ACHN (cell line): ENCODE measurements at places on chromosomes 5 and 9.

DNA sequence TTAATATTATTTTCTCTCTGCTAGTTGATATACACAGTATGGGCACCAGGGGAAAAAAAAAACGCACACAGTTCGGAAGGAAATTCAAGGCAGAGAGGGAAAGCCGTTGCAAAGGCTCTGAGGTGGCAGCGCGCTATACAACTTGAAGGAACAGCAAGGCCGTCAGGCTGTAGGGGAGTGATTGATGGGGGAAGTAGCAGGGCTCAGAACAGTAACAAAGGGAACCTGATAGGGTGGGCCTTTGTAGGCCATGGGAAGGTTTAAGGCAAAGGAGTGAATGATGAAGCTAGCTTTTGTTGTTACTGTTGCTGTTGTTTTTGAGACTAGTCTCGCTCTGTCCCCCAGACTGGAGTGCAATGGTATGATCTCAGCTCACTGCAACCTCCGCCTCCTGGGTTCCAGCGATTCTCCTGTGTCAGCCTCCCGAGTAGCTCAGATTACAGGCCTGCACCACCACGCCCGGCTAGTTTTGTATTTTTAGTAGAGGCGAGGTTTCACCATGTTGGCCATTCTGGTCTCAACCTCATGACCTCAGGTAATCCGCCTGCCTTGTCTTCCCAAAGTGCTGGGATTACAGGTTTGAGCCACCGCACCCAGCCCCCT is 27.0 kb downstream of the AQP7 start:
- no peak for DNase-seq

GRCh38 chr5:125317536-125317995 is 571.1 kb upstream of the ZNF608 start:
- no peak for DNase-seq

DNA sequence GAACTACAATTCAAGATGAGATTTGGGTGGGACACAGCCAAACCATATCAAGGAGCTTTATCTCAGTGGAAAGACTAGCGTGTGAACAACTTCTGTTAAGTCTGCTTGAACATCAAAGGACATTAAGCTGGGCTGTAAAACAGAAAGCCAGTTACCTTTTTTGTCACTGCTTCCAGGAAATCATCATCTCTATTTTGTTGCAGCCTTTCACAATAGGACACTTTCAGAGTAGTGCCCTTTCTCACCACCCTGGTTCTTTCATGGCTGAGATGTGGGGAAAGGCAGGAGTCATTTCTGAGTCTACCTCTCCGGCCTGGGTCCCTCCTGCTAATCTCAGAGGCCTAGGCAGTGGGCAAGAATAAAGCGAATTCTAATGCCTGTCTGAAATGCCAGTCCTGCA is 96.2 kb upstream of the PPP1R2B start:
- DNase-seq: no peak

DNA sequence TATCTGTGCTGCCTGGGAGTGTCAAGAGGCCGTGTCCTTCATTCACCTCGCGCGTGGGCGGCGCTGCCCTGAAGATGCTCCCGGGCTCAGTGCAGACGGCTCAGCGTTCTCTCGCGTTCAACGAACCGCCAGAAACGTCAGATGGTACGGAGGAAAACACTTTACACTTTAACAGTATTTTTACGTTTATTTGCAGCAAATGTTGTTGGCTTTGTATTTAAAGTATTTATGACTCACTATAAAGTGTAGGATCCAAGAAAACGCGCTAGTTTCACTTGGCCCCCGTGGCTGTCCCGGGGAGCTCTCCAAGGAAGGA is 544 bp upstream of the ERCC6L2 start:
- DNase-seq: peak; percentile 33

GRCh38 chr5:132510076-132510475 is 19.5 kb upstream of the IRF1 start:
- DNase-seq: no peak

- no peak for DNase-seq
These were observed 219.9 kb upstream of the NFIL3 start for GRCh38 chr9:91643481-91644077.

DNA sequence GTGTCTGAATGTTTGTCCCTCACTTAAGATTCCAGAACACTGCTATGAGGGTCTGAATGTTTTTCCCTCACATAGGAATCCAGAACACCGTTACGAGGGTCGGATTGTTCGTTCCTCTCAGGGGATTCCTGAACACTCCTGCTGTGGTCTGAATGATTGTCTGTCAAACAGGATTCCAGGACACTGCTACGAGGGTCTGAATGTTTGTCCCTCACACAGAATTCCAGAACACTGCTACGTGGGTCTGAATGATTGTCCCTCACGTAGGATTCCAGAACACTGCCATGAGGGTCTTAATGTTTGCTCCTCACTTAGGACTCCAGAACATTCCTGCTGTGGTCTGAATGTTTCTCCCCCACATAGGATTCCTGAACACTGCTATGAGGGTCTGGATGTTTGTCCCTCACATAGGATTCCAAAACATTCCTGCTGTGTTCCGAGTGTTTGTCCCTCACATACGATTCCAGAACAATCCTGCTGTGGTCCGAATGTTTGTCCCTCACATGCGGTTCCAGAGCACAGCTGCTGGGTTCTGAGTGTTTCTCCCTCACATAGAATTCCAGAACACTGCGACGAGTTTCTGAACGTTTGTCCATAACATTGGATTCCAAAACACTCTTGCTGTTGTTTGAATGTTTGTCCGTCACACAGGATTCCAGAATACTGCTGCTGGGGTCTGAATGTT is 199.5 kb downstream of the FOXD4L6 start:
- no peak for DNase-seq

- DNase-seq: no peak
These were observed 23.3 kb upstream of the SMIM32 start for GRCh38 chr5:136216230-136216629.

GRCh38 chr5:75510836-75511434 is 494 bp downstream of the CERT1 start:
- DNase-seq: peak; percentile 39

DNA sequence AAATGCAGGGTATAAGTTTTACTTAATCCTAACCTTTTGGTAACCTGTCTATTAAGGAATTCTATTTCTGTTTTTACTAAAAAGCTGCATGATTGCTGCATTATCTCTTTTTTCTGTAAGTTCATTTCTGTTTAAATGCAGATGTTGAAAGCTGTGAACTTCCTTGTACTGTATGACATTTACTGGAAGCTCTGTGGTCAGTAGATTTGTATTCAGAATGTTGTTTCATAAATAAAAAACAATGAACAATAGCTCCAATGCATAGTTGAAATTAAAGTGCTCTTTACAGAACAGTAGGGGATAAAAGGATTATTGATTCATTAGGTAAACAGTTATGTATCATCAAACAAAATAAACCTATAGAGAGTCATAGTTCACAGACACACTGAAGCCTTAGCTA is 46.5 kb upstream of the FKTN start:
- no peak for DNase-seq

GRCh38 chr9:136978865-136979544 is 1.7 kb downstream of the PTGDS start:
- no peak for DNase-seq

GRCh38 chr5:136067422-136067821 is 38.6 kb downstream of the TGFBI start:
- DNase-seq: no peak

- DNase-seq: no peak
These were observed 63.9 kb downstream of the SAXO1 start for GRCh38 chr9:18969128-18969527.

DNA sequence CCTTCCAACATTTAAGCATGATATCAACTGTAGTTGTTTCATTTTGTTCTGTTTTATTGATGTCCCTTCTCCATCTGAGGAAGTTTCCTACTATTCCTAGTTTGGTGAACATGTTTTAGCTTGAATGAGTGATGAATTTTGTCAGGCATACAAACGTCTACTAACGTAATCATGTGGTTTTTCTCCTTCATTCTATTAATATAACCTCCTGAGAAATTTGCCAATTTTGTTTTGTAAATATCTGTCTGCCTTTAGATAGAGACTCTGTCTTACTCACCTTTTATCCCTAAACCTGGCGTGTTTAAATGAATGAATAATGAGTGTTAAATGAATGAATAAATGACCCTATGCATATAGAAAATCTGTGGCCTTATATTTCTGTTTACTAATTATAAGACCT is 26.5 kb upstream of the NREP start:
- DNase-seq: no peak

DNA sequence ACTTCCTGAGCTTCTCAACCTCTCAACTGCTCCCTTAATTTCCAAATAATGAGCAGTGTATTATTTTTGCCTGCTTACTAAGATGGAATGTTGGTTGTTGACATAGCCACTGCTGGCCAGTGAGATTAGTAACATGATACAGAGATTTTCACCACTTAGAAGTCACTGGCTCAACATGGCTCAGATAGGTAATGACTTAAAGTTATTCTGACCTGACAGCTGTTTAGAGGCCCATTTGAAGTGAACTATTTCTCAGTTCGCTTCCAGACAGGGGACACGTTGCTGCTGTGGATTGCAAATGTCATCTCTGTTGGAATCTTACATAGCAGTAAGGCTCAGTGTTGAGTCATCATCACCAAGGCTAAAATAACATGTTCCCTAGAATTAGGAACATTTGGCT is 490.2 kb downstream of the TLE4 start:
- DNase-seq: no peak

DNA sequence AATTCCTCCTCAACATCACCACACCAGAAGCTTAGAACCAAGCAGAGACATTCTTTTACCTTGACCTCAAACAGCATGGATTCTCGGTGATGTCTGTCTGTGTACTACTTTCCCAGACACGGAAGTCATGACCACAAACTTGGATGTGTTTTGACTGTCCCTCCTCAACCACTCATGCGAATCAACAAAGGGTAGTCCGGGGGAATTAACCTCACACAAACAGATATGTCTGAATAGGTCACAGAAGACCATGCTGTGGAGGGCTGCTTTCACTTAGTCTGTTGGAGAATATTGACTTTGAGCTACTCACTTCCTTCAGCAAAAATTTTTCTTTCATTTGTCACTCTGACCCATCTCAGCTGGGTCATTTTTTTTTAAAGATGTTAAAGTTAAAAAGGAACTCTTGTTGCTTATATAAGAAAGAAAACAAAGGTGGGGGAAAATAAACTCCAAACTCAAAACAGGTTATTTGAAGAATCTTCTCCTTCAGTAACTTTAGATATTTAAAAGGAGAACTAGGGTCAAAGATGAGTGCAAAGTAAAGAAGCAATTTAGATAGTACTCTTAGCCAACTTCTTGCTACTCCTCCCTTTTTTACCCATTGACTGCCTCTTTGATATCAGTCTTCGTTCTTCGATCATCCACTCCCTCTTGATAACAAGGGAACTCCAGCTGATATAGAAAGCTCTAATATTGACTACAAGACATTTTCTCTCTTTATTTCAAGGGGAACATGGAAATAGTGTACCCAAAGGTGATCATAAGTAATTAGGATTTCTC is 343.4 kb upstream of the CDH6 start:
- peak; percentile 35 for DNase-seq

GRCh38 chr5:111494355-111494999 is 17.9 kb downstream of the STARD4 start:
- DNase-seq: no peak

DNA sequence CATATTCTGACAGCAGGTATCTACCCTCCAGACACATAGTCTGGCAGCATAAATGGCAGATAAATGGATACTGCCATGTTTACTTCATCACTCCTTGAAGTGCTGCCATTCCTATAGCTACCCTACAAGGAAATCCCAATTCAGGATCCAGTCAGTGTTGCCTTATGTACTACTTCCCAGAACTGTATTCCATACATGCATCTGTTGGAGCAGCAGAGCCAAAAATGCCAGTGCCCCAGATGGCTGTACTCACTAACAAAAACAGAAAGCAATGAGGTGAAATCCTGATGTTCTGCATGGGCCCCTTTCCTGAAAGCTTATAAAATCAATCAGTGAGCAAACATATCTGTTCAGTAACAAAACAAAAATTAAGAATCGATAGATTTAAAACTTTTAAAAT is 490.0 kb upstream of the COX7C start:
- no peak for DNase-seq

DNA sequence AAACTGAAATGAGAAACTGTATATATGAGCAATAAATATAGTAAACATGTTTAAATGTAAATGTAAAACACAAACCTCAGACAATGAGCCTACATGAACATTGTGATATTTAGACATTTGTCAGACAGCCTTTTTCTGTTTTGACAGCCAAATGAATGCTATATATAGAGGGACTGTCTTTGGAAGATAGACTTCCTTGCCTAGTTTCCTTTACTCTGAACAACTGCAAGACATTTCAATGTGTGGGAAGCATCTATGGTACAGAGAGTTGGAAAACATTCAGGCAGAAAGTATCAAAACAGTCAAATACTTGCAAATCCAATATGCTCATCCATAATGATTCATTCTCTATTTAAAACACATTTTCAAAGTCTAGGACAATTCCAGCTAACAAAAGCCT is 31.7 kb upstream of the TUSC1 start:
- no peak for DNase-seq

GRCh38 chr9:92432972-92433548 is 8.8 kb upstream of the OMD start:
- DNase-seq: no peak

- DNase-seq: peak; percentile 47
These were observed 108.5 kb downstream of the NFIB start for GRCh38 chr9:14205463-14205862.

GRCh38 chr9:114216081-114216480 is 60.7 kb downstream of the COL27A1 start:
- no peak for DNase-seq

DNA sequence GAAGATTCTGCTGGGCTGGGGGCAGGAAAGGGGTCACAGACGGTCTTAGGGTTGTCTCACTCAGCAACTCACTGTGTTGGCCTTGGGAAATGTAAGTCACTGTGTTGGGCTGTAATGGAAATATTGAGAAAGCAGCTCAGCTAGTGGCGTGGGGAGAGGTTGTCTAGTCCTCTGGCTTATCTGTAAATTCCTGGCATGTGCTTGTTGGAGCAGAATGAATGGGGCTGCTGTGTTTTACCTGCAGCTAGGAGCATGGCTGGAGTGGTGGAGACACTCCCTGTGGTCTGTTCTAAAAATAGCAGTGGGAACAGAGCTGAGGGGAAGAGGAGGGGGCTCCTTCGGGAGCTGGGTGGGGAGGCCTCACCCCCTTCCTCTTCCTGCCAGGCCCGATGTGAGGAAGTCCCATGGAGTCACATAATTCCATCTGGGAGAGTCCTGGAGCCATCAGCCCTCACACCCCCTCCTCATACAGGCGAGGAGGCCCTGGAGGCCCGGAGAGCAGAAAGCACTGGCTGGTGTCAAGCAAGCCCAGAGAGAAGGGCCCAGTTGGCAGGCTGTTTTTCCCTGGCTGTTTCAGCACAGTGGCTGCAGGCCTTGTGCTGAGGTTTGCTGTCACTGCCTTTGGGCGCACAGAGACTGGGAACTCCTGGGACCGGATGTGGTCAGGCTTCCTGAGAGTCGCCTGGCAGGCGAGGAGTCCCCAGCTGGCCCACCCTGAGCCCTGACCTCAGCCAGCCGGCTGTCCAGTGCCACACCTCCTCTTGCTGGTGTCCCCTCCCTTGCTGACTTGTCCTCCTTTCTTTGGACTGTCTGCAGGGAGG is 84.9 kb downstream of the RGS3 start:
- no peak for DNase-seq

DNA sequence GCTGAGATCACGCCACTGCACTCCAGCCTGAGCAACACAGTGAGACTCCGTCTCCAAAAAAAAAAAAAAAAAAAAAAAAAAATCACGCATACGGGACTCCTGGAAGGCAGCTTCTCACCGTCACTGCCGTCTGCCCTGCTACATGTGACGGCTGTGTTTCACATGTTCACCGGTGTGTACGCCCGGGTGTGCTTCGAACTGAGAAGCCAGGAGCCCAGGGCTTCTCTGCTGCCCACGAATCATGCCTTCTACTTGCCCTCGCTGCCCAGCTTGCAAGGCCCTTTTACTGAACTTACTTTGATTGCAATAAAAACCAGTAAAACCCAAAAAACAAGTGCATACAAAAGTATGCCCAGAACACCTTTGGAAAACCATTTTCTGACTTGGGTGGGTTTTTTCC is 5.8 kb upstream of the NKD2 start:
- no peak for DNase-seq
